Stimulated activated CD4-positive, alpha-beta T cell treated with anti-CD3 and anti-CD28 coated beads, Interleukin-4, amount 100 ng/mL, for 4 hours (primary cell): ENCODE measurements at places on chromosomes 4 and X.
A peak's percentile ranks its signal among the peaks of the same experiment; 100 is the strongest.

- peak; percentile 30 for DNase-seq
These were observed 554 bp downstream of the DCTD start for GRCh38 chr4:182916483-182917181.

- DNase-seq = no peak
These were observed 1.6 kb upstream of the MAGIX start for GRCh38 chrX:49160908-49161307.

GRCh38 chr4:555566-556275 is 20.4 kb downstream of the TMEM271 start:
- no peak for DNase-seq

DNA sequence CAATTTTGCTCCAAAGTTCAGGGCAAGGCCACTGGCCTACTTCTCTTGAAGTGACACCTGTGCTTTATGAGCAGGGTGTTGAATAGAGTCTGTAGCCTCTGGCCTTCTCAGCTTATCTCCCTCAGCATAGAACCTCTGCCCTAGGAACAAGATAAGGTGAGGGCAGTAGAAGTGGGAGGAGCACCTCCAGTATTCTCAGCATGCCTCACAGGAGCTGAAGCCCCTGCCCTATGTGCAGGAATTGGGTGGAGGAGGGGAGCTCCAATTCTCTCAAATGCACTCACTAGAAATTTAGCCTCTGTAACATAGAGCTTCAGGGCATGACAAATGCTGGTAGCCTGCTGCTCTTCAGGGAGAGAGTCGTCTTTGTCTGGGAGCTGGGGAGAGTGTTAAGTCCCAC is 479.3 kb downstream of the IL1RAPL1 start:
- no peak for DNase-seq

- DNase-seq = no peak
These were observed 100.7 kb downstream of the EFNB1 start for GRCh38 chrX:68929332-68930150.

DNA sequence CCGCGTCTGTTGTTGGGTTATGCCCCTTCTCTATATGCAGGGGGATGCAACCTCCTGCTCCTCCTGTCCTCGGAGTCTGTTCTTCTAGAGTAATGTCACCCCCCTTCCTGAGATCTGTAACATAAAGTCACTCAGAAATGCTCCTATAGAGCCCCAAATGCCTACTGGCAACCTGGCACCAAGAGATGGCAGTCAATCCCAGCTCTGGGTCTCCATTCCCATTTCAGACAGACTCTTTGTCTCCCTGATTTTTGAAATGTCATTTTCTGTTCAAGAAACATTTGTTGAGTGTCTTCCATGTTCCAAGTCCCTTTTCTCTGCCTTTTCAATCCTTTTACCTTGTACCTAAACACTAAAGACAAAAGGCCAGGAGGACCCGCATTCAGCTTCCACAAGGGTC is 9.6 kb upstream of the PRDM8 start:
- no peak for DNase-seq

GRCh38 chr4:177302371-177303100 is 7.1 kb upstream of the NEIL3 start:
- DNase-seq = no peak
